SK-N-SH (cell line): ENCODE measurements at places on chromosomes 7 and 10.

DNA sequence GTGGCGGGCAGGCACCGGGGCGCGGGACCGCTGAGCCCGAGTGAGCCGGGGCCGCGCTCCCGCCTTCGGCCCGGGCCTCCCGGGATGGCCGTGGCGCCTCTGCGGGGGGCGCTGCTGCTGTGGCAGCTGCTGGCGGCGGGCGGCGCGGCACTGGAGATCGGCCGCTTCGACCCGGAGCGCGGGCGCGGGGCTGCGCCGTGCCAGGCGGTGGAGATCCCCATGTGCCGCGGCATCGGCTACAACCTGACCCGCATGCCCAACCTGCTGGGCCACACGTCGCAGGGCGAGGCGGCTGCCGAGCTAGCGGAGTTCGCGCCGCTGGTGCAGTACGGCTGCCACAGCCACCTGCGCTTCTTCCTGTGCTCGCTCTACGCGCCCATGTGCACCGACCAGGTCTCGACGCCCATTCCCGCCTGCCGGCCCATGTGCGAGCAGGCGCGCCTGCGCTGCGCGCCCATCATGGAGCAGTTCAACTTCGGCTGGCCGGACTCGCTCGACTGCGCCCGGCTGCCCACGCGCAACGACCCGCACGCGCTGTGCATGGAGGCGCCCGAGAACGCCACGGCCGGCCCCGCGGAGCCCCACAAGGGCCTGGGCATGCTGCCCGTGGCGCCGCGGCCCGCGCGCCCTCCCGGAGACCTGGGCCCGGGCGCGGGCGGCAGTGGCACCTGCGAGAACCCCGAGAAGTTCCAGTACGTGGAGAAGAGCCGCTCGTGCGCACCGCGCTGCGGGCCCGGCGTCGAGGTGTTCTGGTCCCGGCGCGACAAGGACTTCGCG lies 534 bp downstream of the FZD9 start:
- DNase-seq = no peak

DNA sequence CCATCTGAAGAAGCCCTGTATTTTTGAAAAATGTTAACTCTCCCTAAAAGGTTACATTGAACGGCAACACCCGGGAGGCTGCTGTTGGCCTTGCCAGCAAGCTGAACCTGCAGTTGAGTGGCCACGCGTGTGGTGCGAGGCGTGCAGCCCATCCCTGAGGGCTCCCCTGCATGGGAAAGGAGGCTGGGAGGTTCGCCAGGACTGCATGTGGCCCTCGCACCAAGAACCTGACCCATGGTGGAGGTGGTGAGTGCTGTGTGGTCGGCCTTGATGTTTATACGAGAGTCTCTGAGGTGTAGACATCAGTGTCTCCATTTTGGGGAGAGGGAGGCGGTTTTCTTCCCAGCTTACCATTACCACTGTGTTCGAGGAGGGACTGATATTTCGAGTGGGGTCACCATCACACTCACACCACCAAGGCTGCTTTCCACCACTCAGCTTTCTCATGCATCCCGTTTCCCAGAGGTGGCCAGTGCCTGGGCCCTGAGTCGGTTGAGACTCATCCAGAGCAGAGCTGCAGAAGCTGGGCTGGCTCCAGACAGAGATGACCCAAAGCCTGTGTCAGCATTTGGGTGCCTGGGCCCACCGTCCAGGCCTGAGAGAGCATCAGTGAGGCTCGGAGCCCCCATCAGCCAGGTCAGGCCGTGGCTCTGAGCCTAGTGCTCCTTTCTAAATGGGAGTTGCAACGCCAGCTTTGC lies 222.6 kb downstream of the EBF3 start:
- DNase-seq = no peak

- no peak for DNase-seq
These were observed 133.7 kb upstream of the TNS3 start for GRCh38 chr7:47715631-47716068.

DNA sequence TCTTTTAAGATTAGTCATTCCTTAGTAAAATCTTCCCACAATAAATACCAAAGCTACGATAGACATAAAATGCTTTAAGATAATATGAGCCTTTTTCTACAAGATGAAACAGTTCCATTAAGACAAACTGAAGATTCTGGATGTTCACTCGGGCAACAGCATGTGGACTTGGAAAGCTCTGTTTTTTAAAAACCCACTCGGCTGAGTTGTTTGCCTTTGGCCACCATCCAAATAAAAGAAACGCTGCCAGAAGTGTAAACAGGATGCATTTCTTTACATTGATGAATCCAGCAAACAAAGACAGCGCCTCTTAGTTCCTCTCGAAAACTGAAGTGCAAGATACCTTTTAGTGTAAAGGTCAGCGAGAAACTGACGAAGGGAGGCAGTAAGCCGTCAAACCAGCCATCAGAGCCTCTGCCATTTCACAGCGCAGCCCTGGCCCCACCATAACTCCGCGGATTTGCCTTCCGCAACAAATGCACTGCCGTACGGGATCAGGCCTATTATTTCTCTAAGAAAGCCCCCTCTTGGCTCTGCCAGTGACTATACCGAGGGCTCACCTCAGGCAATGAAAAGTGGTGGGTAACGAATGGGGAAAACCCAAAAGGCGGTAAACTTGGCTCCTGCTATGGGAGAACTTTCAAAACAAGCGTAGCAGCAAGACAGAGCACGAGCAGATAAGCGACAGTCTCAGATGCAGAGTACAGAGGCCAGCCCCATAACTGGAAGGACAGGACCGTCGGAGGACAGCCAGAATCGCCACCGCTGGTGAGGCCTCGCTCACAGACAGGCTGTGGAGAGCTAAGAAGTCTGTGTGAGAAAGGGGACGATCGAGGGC lies 41.4 kb downstream of the GNA12 start:
- no peak for DNase-seq
